ENCODE measurements at places on chromosomes 2 and 18.

- H3K4me3 ChIP-seq = no peak overlapping the region
- DNase-seq = no peak
- H3K27me3 ChIP-seq = peaks cover 9% of the 10 kb centered on the region
- H3K36me3 ChIP-seq = no peaks in the 10 kb centered on the region
Observed at GRCh38 chr2:105238664-105239240, 2.8 kb upstream of the GPR45 start.

DNA sequence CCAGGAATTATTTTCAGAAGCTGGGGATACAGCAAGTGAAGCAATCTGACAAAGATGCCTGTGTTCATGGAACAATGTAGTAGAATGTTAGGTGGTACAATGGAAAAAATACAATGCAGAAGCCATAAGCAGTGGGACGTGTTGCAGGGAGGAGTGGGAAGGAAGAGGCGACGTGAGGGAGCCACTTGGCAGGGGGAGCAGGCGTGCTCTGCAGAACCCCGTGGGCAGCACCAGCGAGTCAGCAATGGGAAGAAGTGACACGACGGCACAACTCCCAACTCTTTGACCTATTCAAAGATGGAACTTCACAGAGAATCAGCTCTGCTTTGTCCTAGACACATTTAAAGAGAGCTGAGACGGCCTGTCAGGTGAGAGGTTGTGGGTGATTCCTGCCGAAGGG, 30.5 kb downstream of the PRELID3A start:
- peaks cover 1% of the 10 kb centered on the region for H3K4me1 ChIP-seq
- no peaks in the 10 kb centered on the region for H3K27me3 ChIP-seq
- H3K27ac ChIP-seq = no peak overlapping the region
- no peak overlapping the region for H3K4me3 ChIP-seq

GRCh38 chr18:41576643-41577042, 378.4 kb upstream of the PIK3C3 start:
- H3K36me3 ChIP-seq = no peaks in the 10 kb centered on the region
- H3K4me1 ChIP-seq = no peaks in the 10 kb centered on the region
- no peak overlapping the region for H3K4me3 ChIP-seq
- DNase-seq = no peak
- H3K27ac ChIP-seq = no peak overlapping the region

GRCh38 chr2:237967463-237967951, 693 bp downstream of the UBE2F start:
- H3K4me1 ChIP-seq = peaks cover 20% of the 10 kb centered on the region
- H3K36me3 ChIP-seq = no peaks in the 10 kb centered on the region
- peak overlapping the region; percentile 84 for H3K4me3 ChIP-seq
- H3K27ac ChIP-seq = peak overlapping the region; percentile 47
- H3K27me3 ChIP-seq = no peaks in the 10 kb centered on the region

- no peak overlapping the region for H3K4me3 ChIP-seq
- no peak overlapping the region for H3K27ac ChIP-seq
- peaks cover 3% of the 10 kb centered on the region for H3K27me3 ChIP-seq
- DNase-seq = no peak
- no peaks in the 10 kb centered on the region for H3K36me3 ChIP-seq
Observed at GRCh38 chr2:71063216-71063615, 5.2 kb upstream of the NAGK start.

DNA sequence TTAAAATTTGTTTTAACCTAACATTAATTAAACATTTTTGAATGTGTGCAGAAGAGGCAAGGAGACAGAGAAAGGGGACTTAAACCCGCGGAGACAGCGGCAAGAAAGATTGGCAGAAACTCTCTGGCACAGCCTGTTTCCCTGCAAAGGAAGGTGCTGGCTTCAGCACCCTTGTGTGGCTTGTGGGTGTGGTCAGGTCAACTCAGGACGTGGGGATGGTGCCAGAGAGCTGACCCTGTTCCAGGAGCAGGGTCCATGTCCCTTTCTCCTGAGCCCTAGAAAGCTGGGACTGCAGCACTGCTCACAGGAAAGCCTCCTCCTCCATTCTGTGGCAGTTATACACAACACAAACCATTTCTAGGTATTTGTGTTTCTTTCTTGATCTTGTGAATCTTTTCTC, 176.2 kb upstream of the ST6GAL2 start:
- H3K36me3 ChIP-seq = no peaks in the 10 kb centered on the region
- H3K4me1 ChIP-seq = no peaks in the 10 kb centered on the region
- no peak overlapping the region for H3K4me3 ChIP-seq
- peaks cover 5% of the 10 kb centered on the region for H3K27me3 ChIP-seq
- H3K27ac ChIP-seq = no peak overlapping the region
- peak; percentile 8 for DNase-seq

All from osteoblast (primary cell).